ENCODE measurements at places on chromosomes 3 and 15. TPM values are rescaled to one million over a fixed set of nuclear protein-coding genes. Genes with fewer than 3 reads are reported as not detected.

DNA sequence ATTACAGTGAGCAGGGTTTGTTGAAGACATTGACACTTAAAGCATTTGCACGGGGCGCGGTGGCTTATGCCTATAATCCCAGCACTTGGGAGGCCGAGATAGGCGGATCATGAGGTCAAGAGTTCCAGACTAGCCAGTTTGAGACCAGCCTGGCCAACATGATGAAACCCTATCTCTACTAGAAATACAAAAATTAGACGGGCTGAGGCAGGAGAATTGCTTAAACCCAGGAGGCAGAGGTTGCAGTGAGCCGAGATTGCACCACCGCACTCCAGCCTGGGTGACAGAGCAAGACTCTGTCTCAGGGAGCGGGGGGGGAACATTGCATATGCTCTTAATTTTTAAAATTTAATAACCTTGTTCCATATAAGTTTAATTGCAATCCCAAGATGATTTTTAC, 11.9 kb downstream of the STT3B start:
- DNase-seq = no peak

The NAALADL2 gene
- total RNA-seq = 1.5 TPM

The CIB2 gene
- 14.4 TPM for total RNA-seq

DNA sequence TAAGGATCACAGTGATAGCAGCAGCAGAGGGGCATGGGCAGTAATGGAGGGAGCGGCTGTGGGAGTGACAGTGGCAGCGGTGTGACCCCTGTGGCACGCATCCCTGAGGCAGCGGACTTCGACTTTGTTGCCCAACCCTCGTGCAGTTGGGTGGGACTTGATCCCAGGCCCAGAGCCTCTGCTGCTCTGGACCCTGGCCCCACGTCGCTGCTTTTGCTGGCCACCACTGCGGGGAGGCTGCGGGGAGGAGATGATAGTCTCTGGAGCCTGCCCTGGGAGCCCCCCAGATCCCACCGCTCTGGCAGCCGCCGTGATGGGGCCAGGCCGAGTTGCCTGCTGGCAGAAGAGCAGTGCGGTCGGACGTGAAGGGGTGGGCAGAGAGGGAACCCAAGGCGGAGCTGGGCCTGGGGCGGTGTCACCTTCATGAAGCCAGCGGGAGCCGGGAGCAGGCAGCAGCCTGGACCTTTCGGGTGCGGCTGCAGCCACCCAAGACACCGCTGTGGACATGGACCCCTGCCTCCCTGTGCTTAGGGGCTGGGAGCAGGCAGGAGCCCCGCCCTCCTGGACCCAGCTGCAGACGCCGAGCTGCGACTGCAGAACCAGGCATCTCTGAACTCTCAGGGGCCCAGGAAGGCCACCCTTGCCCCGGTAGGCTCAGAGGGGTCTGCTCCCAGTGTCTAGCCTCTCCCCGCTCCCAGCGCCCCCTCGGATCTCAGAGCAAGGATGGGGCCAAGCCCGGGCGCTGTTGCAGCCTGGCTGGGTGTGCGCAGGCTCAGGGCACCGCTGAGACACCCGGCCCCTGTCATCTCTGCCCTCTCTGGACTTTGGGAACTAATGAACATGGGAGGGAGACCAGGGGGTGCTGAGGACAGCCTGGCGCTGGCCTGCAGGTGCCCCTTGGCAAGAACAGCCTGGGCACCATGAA, 38.3 kb downstream of the COMMD2 start:
- no peak for DNase-seq

GRCh38 chr3:123044981-123045763, 17.6 kb upstream of the SEMA5B start:
- no peak for DNase-seq

GRCh38 chr3:154241496-154241895, 82.8 kb downstream of the DHX36 start:
- no peak for DNase-seq

DNA sequence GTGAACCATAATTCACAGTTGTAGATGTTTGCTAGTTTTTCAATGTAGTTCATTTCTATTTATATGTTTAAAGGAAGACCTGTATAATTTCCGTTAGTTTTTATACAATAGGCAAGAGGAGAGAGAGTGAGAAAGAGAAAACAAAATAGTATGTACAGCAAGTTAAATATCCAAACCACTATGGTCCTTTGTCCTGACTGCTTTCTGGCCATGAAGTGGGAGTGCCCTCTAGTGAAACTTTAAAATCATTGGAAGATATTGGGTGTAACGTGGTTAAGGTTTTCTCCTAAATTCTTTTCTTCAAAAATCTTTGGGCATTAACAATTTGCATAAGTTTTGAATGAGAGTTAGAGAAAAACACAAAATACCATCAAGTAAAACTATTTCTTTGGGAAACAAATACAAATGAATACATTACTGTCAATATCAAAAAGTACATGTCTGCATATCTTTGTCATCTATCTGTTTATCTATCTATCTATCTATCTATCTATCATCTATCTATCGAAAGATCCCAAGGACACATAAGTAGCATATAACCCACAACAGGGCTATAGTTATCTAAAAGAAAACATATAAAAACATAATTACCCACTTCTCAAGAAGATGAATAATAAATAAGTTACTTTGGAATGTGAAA, 534.6 kb upstream of the ATP11B start:
- DNase-seq = peak; percentile 58

- DNase-seq = no peak
Observed at GRCh38 chr15:26197060-26197459, 333.9 kb upstream of the ATP10A start.

DNA sequence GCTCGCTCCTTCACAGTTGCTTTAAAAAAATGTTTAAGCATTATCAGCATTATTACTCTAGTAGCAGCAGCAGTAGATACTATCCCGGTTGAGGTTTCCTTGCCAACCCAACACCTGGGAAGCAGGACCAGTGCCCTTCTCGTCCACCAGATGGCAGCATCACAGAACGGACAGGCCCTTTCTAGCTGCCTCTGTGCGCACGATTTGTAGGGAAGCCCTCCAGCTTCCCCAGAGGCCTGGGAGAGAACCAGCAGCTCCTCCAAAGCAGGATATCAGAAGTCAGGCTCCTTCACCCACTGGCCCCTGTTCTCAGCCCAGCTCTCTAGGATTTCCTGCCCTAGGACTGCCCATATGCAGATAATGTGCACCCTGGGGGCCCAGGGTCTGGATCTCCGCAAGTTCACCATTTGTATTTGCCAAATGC, 16.8 kb upstream of the ESYT3 start:
- DNase-seq = peak; percentile 82

DNA sequence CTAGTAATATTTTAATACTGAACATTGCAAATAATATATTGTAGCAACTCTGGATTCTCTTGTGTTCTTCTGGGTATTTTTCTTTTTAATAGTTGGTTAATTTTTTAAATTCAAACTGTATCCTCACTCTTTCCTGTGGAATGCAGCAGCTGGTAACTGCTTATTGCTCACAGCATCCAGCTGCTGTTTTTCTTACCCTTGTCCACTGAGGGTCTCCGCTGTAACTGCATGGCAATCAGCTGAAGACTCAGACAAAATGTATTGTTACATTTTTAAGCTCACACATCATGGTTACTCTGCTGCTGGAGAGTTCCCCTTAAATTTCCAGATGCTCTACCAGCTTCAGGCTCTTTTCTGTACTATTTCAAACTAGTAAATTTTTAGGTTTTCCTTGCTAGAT, 227.6 kb downstream of the MBNL1 start:
- DNase-seq = no peak

DNA sequence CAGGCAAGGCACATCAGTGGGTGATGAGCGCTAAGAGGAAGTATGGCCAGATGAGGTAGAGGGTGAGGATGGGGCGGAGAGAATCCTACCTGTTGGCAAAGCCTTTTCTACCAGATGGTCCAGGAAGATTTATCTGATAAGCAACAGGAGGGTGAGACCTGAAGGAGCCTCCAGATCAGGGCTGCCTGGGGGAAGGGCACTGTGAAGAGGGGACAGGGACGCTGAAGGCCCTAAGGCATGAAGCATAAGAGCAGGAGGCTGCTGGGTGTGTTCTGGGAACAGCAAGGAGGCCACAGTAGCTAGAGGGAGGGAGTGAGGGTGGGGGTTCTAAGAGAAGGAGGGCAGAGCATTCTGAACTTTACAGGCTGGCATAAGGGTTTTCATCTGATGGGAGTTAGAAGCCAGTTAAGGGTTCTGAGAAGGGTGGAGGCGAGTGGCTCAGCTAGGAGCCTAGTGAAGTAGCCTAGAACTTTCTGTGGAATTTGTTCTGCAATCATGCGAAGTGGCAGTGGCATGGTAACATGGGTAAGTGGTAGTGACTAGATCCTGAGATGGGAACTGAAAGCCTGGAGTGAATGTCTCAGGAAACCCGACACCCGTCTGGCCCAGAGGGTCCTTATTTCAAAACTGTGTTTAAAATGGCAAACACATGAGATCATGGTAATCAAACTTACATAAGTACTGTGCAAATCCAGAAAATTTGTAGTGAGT, 29.9 kb downstream of the CGNL1 start:
- DNase-seq = no peak

- DNase-seq = no peak
Observed at GRCh38 chr3:30890907-30891306, 3.6 kb downstream of the GADL1 start.

GRCh38 chr3:126445506-126445905, 30.2 kb downstream of the ZXDC start:
- no peak for DNase-seq

DNA sequence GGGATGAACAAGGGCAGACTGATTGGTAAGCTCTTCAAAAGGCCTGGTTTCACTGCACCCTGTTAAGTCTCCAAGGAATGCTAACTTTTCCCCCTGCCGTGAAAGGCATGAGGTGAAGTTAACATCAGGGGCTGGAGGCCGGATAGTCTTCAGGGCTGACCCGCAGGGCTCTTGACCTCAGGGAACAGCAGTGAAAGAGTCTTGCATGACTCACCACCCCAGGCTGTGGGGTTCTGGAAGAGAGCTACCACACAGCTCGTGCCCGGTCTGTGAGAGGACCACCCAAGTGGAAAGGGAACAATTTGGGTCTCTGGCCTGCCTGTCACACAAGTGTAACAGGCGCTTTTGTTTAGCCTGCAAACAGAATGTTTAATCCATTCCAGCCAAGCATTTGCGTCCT, 504.9 kb downstream of the EDEM1 start:
- DNase-seq = no peak

The MYH15 gene
- total RNA-seq = 1.7 TPM

- DNase-seq = no peak
Observed at GRCh38 chr3:63613561-63613960, 38.9 kb upstream of the SNTN start.

DNA sequence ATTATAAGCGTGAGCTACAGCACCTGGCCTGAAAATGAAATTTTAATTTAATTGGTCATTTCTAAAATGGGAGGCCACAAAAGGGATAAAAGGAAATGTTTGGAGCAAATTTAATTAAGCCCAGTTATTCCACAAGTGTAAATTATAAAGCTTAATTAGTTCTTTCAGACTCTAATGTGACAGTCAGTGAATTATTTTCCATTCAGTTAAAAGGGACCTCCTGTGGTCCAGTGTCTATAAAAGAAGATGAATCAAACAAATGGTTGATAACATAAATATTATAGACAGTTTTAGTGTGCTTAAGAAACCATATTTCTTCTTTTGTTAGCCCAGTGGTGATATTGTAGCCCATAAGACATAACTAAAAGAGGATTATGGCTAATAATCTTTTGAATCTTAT, 66.4 kb downstream of the CNOT10 start:
- no peak for DNase-seq

GRCh38 chr15:101372960-101373525, 78.0 kb upstream of the SNRPA1 start:
- DNase-seq = no peak

DNA sequence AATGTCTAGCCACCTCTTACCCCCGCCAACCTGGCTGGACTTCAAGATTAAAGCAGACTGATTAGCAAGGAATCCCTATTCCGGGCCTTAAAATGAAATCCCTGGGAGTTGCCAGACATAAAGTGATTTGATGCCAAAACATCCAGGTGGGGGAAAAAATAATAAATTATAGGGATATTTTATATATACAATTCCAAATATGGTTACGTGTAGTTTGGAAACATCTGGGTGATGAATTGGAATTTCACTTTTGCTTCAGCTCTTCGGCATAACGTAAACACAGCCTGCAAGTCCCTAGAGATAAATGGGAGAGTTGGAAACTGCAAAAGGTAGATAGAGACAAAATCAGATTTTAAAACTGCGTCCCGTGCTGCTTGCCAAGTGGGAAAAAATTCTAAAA, 545.5 kb upstream of the MDFIC2 start:
- DNase-seq = no peak

The NSMCE3 gene
- 13.5 TPM for total RNA-seq

GRCh38 chr3:179091113-179091512, 19.5 kb upstream of the ZMAT3 start:
- no peak for DNase-seq

The C3orf70 gene
- total RNA-seq = 2.1 TPM

- DNase-seq = no peak
Observed at GRCh38 chr3:171018156-171018935, 8.2 kb downstream of the SLC2A2 start.

- DNase-seq = peak; percentile 81
Observed at GRCh38 chr3:16468002-16468335, 45.5 kb downstream of the RFTN1 start.

DNA sequence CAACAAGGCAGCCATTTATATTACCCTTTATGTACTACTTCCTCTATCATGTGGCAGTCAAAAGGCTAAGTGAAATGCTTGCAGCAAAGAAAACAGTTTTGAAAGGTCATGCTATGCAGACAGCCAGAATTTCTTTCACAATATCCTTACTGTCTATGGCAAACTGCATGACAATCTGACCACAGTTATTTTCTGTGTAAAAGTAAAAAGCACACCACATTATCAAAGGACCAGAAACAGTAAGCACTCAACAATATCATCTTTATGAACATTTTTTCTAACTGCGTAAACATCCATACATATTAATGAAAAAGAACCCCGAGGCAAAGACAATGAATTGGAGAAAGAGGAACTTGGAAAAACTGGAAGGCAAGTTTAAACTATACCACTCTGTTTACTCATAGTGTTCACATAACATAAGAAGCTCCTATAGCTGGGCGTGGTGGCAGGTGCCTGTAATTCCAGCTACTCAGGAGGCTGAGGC, 47.9 kb downstream of the PIK3CB start:
- no peak for DNase-seq

- peak; percentile 66 for DNase-seq
Observed at GRCh38 chr15:55267401-55268175, 22.0 kb downstream of the RAB27A start.

The PRSS50 gene
- total RNA-seq = not detected

DNA sequence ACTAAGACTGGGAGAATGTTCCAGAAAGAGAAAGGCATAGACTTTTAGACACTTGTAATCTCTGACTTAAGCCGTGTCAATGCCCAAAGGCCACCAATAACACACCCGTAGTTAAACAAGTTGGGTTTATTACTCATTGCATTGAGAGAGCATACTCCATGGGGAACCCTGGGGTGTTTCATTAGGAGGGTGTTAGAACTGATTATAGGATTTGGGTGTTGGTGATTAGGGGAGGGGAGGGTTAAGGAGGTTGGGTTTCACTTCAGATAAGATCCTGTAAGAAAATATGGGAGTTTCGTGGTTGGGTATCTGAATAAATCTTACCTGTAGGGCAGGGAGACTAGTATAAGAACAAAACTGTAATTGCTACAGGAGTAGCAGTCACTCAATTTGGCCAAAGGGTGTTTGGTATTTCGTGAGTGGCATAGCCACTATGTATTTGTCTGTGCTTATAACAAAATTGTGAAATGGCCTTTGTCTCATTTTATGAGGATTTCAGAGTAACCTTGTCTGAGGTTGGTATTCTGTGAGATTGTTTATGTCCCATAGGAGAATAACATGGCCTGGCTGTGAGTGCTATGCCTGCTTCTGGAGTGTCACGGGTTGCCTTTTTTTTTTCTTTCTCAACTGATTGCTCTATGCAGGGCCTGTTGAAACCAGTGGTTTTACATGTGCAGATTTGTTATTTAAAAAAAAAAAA, 2.9 kb downstream of the HACD3 start:
- no peak for DNase-seq
